ENCODE measurements at places on chromosomes 11 and 22.

DNA sequence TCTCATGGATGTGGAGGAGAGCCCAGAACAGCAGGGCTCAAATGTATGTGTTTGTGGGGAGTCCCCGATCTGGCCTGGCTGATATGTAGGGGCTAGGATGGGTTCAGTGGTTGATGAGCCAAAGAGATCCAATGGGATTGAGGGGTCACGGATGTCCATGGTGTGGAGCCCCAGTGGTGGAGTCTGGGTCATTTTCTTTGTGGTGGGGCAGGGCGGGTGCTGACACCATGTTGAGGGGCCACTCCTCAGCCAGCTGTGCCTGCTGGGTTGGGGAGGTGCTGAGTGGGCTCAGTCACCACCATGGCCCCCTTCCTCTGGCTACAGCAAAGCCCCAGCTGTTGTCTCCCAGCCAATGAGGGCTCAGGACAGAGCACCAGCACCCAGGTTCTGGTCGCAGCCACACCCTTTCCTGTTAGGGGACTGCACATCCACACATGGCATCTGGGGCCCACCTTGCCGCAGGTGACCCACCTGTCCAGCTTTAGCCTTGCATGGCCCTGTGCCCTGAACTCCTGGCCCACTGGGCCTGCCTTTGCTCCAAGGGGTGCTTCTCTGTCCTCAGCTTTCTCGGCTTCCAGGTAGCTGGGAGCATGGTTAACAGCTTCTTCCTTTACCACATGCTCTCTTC, 3.2 kb upstream of the GNAZ start:
- DNase-seq, result no peak

DNA sequence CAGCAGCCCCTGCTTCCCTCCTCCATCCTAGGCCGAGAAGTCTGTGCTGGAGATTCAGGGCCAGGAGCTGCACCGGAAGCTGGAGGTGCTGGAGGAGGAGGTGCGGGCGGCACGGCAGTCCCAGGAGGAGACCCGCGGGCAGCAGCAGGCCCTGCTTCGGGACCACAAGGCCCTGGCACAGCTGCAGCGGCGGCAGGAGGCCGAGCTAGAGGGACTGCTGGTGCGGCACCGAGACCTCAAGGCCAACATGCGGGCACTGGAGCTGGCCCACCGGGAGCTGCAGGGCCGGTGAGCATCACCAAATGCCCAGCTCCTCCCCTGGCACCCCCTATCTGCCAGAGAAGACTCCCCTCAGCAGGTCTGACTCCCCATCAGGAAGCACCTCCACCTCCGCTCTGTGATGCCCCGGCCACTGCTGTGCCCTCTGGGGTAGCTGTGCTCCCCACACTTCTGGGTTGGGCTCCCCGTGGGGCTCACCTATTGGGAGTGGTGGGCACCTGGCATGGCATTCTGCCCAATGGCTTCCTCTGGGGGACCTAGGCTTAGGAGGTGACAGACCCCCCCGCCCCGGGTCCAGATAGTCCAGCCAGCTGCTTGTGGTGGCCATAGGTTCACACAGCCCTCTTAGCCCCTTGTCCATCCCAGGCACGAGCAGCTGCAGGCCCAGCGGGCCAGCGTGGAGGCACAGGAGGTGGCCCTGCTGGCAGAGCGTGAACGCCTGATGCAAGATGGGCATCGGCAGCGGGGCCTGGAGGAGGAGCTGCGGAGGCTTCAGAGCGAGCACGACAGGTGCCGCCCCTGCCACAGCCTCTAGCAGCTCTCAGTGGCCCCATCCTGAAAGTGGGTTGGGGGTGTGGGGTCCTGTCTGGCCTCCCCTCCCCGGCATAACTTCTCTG, 6.6 kb upstream of the RPS6KA4 start:
- no peak for DNase-seq

GRCh38 chr11:37449146-37449545, 851.1 kb upstream of the RAG2 start:
- DNase-seq, result peak; percentile 62

DNA sequence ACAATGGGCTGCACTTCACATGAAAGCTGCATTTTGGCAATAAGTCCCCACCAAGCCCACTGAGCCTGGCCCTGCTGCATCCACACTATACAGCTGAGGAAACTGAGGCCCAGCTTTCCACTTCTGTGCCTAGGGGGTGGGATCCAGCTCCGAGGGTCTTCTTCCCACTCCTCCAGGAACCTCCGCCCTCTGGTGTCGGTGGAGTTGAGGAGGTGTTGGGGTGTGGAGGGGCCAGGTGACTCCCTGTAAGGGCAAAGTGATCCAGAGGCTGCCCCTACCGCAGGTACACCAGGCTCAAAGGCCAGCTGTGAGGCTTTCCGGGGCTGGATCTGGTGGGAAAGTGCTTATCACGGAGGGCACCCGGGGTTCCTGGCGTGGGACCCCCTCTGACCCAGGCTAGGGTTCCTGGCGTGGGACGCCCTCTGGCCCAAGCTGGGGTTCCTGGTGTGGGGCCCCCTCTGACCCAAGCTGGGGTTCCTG, 125.0 kb downstream of the KCNQ1 start:
- no peak for DNase-seq

GRCh38 chr11:44133335-44133946, 38.0 kb downstream of the EXT2 start:
- DNase-seq, result peak; percentile 61

GRCh38 chr11:39220069-39220468, 2239.4 kb downstream of the LRRC4C start:
- DNase-seq, result no peak

DNA sequence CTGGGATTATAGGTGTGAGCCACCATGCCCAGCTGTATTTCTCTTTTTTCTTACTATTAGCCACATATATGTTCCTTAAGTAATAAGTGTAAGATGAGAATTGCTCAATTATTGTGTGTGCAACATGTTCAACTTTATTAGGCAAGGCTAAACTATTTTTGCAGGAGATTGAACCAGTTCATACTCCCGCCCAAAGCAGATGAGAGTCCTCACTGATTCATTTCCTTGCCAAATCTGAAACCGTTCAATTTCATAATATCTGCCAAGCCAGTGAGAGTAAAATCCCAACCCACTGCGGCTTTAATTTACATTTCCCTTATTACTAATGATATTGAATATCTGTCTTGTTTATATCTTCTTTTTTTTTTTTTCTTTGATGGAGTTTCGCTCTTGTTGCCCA, 48.4 kb downstream of the KCNJ4 start:
- no peak for DNase-seq

DNA sequence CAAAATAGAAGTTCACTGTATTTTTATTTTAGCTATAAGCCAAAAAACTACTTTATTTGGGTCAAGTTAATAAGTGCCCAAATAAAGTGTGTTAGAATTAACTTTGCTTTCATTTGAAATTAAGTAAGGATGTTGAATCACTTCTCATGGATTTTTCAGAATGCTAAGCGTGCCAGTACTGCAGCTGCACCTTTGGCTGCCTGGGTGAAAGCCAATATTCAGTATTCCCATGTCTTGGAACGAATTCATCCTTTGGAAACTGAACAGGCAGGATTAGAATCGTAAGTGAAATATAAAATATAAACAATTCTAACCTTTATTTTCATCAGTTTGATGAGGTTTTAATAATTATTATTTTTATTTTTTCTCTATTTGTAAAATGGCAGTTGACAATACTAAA, 113.6 kb downstream of the DYNC2H1 start:
- no peak for DNase-seq

DNA sequence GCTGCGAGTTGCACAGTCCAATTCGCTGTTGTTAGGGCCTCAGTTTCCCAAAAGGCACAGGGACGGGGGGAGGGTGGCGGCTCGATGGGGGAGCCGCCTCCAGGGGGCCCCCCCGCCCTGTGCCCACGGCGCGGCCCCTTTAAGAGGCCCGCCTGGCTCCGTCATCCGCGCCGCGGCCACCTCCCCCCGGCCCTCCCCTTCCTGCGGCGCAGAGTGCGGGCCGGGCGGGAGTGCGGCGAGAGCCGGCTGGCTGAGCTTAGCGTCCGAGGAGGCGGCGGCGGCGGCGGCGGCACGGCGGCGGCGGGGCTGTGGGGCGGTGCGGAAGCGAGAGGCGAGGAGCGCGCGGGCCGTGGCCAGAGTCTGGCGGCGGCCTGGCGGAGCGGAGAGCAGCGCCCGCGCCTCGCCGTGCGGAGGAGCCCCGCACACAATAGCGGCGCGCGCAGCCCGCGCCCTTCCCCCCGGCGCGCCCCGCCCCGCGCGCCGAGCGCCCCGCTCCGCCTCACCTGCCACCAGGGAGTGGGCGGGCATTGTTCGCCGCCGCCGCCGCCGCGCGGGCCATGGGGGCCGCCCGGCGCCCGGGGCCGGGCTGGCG, at the start of gene BCR:
Gene BCR, plus strand, starts transcription at position 209 of the 592 bp plus-strand sequence. CDS start 452 bp downstream, outside the sequence.
- DNase-seq, result peak; percentile 87
